Right hindlimb (tissue), 1 donor: ENCODE measurements at places on chromosomes 6 and 20.
A peak's percentile ranks its signal among the peaks of the same experiment; 100 is the strongest.

GRCh38 chr6:56744528-56744927, 101.8 kb upstream of the DST start:
- DNase-seq: no peak

DNA sequence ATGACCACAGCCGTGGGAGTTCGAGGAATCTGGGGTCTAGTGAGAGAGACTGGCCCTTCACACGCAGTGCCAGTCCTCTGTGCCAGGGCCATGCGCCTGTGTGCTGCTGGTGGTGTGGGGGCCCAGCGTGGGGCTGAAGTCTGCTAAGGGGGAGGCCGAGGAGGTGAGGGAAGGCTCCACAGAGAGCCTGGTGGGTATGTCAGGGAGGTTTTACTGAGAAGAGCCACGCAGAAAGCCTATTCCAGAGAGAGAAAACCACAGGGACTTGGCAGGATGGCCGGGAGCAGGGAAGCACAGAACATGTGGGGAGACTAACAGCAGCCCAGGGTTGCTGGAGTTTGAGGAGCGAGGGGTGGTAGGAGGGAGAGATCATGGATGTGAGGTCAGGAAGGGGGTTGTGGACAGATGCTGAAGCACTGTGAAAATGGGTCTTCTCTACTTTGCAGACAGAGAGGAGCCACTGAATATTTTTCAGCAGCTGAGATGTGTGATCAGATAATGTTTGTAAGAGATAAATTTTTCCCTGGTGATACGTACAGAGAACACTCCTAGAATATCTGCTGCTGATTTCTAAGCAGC, 35.3 kb downstream of the DUSP22 start:
- DNase-seq: no peak

DNA sequence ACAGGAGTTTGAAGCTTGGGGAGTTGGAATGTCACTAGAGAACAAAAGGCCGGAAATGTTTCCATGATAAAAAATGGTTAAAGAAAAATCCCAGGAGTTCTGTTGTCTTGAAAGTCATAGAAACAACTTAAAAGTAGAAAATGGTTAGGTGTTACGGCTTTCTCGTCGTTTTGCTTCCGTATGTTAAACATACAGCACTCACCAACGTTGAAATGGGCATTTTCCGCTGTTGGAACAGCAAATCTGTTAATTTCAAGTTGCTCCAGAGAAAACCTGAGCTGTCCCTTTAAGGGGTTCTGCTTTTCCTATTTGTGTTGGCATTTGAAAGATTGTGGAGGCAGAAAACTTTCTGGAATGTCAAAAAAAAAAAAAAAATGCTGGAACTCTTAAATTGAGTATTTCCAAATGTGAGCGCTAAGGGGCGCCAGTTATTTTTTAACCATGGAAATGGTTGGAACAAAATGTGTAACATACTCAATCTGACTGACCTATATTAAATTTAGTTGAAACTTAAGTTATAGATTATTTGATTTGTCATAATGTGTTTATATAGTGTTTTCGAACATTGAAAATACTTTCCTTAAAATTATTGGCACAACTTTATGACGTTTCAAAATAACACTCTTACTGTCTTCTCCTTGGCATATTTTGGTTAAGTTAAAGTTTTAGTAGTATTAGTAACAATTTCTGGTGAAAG, 2.2 kb downstream of the QKI start:
- DNase-seq: peak; percentile 66

- no peak for DNase-seq
These were observed 35.8 kb downstream of the TRIM27 start for GRCh38 chr6:28887796-28888496.

- DNase-seq: no peak
These were observed 126.4 kb downstream of the BANF2 start for GRCh38 chr20:17825960-17826843.

- no peak for DNase-seq
These were observed 83.0 kb downstream of the RREB1 start for GRCh38 chr6:7190791-7191190.
